ENCODE measurements at places on chromosomes 4 and X.

- DNase-seq = peak; percentile 73
Observed at GRCh38 chr4:26191353-26191752, 129.5 kb upstream of the RBPJ start.

- no peak for DNase-seq
Observed at GRCh38 chr4:142079959-142080358, 443.6 kb downstream of the IL15 start.

DNA sequence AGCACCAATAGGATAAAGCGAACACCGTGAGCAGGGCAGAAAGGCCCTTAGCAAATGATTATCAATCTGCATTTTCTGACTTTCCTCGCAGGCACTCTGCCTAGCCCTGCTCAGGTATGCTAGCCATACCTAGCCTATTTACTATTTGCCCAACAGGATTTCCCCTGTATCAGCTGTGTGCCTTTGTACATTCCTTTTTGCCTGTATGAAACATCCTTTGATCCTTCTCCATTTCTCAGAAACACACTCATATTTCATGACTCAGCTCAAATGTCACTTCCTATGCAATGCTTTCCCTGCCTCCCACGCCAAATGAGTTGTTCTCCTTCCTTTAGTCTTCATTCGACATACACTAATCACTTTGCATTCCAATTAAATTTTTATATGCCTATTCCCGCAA is 37.2 kb downstream of the PCDH7 start:
- peak; percentile 96 for DNase-seq

- no peak for DNase-seq
Observed at GRCh38 chr4:8040607-8041006, 100.9 kb upstream of the AFAP1 start.

DNA sequence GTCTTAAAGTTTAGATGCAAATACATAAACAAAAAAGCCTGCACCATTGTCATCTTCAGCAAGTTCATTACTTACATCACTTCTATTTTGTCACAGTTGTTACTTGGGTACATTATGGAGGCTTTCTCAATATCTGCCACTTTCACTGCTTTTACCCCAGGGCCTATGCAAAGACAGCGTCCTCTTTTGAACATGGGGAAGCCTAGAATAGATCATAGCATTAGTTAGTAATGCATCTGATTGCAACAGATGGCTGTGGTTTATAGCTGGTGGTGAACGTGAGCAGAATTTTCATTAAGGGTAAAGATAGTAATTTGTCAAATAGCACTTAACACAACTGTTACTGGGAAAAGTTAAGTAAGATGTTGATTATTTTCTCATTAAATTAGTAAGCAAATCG is 729 bp downstream of the CXCL11 start:
- no peak for DNase-seq

DNA sequence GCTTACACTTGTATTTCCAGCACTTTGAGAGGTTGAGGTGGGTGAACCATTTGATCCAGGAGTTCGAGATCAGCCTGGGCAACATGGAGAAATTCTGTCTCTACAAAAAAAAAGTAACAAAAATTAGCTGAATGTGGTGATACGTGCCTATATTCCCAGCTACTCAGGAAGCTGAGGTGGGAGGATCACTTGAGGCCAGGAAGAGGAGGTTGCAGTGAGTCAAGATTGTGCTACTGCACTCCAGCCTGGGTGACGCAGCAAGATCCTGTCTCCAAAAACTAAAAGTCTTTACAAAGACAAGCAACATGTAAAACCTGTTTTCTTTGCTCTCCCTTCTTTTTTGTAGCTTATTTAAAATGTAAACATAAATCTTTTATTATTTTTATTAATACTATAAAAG is 1156.1 kb downstream of the FAT4 start:
- DNase-seq = peak; percentile 46

GRCh38 chrX:155966876-155967275 is 30.6 kb upstream of the IL9R start:
- no peak for DNase-seq

DNA sequence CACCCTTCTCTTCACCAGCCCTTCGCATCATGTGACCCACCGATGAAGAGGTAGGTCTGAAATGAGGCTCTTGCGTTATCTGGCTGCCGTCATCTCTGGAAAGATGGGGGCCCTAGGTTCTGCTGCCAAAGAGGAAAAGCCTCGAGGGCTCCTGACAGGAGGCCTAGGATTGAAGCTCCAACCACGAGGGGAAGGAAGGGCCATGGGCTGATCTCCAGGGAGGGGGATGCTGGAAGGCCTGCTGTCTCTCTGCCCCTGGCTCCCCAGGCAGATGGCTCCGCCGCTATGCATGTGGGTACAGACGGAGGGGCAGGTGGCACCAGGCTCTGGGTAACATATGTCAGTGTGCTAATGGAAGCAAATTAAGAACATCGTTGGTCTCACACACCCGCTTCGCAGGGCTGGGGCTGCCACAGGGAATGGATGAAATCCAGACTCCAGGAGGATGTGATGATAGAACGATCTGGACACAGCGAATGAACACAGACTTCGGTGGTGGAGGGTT is 44.9 kb downstream of the AFAP1 start:
- DNase-seq = no peak

- peak; percentile 20 for DNase-seq
Observed at GRCh38 chr4:88524171-88524570, 595 bp upstream of the PYURF start.
